ENCODE measurements at places on chromosomes 6 and 20.

DNA sequence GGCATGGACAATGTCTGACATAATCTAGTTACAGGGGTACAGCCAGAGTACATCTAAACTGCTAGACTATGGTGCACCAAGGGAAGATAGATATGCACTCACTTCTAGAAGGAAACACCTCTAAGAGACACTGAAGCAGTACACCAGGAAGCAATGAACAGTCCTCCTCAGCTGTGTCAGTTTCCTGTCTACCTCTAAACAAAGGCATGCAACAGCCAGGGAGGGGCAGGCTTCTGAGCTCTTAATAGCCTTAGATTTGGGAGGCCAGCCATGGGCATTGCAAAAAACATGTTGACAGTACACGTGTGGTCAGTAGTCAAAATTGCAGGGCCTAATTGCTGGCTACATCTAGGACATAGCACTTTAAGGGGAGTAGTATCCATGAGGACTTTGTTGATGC, 21.4 kb downstream of the CRYBG1 start:
- DNase-seq = peak; percentile 77

GRCh38 chr6:52415917-52416628, 4.1 kb upstream of the EFHC1 start:
- DNase-seq = no peak

GRCh38 chr6:56595490-56596122, 47.1 kb downstream of the DST start:
- DNase-seq = peak; percentile 29

DNA sequence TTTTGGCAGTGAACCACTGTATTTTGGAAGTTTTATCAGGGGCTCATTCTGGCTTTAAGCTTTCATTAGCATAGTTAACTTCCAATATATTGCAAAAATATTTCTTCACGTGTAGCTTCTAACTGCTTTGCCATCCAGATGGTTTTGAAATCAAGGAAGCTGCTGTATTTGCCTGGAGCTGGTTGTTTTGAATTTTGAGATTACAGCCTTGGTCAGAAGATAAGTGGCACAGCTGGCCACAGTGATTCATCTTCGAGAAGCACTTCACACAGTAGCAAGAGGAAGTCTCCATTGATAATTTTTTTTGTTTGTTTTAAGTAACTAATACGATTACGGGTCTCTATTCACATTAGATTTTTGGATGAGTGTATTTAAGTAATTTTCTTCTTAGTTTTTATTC, 3.8 kb downstream of the APCDD1L start:
- DNase-seq = peak; percentile 18

- peak; percentile 9 for DNase-seq
Observed at GRCh38 chr6:145075425-145075824, 659.9 kb downstream of the EPM2A start.

DNA sequence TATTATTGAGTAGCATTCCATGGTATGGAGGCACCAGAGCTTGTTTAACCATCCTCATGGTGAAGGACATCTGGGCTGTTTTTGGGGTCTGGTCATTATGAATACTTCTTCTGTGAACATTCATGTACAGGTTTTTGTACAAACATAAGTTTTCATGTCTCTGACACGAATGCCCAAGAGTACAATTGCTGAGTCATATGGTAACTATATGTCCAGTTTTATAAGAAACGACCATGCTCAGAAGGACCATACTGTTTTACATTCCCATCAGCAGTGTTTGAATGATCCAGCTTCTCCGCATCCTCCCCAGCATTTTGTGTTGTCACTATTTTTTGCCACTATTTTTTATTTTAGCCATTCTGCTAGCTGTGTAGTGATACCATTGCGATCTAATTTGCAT, 188.6 kb downstream of the KHDC1L start:
- DNase-seq = no peak

DNA sequence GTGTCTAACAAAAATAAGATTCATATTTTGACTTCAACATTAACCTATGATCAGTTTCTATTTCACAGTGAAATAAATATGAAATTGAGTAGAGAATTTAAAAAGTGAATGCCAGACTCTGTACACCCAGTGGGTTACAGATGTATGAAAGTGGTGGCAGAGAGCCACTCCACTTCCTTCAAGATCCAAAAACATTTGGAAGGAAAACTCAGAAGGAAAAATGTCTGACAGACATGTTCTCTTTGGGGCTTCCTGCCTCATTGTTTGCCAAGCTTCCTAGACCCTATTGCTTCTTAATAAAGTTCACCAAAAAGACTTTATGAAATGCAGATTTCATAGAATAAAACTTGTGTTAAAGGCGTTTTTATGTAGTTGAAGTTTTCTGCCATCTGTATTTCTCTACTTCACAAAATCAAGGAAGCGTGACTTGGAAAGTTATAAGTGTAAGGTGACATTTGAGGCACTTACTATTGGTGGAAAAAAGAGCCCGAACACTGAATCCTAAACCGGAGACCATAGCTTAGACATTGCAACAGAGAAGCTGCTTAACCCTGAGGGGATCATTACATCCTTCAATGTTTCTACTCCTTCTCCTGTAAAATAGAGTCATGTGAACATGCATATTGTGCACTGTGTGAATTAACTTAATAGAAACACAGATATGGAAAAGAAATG, 12.8 kb downstream of the HMGCLL1 start:
- DNase-seq = no peak

DNA sequence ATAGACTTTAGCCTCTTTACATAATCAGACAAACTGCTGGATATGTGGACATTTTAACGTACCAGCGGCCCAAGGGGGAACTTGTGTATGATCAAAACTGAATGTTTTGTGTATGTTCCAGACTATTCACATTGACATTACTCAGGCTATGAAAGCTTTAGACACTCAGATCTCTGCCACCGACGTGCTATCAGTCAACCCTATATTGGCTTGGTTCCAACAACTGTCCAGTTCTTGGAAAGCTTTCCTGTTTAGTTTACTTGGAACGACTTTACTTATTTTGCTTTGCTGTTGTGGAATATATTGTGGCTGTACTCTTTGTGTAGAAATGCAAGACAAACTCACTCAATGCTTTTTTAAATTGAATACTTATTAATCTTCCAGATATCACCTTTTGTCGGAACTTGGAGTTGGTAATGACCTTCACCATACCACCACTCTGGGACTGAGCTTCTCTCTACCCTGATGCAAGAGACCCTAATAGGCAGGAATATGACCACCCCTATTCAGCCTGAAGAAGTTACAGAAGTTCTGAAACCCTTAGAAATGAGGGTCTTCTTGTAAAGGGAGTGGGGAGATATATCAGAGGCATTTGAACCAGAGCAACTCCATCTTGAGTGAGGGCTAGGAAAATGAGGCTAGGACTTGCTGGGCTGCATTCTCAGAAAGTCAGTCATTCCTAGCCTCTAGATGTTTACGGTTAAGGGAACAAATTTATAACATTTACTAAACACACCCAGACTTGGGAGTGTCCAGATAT, 49.0 kb upstream of the PAX1 start:
- no peak for DNase-seq

GRCh38 chr6:11363881-11364576, 131.6 kb upstream of the NEDD9 start:
- DNase-seq = peak; percentile 94

GRCh38 chr20:2778602-2779321, 21.7 kb downstream of the CPXM1 start:
- DNase-seq = no peak

GRCh38 chr6:88378639-88379038, 212.5 kb upstream of the CNR1 start:
- DNase-seq = no peak

DNA sequence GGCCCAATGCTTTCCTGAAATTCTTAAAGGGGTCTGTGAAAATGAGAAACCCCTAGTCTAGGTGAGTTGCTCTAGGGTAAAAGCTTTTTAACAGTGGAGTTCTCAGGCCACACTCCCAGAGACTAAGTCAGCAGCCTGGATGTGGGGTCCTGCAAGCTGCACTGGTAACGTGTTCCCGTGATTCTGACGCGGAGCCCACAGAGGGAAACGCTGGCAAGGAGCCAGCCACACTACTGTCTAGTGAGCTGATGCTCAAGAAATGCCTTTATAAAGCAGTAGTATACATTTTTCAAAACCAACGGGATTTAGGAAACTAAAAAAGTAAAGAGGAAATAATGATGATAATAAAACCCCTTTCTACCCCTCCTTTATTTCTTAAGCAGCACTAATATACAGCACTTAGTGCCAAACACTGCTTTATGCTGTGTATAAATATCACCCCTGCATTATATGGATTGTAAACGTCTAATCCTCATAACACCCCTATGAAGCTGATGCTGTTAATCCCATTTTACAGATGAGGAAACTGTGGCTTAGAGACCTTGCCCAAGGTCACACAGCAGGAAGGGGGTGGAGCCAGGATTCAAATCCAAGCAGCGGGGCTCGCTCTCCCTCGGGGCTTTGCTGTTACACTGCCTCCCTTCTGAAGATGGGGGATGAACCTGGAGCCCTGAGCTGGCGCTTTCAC, 25.0 kb downstream of the KCNK15 start:
- no peak for DNase-seq
